Stimulated activated CD4-positive, alpha-beta T cell treated with anti-CD3 and anti-CD28 coated beads, Interleukin-4, amount 100 ng/mL, for 1 hour (primary cell): ENCODE measurements at places on chromosomes 4 and X.
A peak's percentile ranks its signal among the peaks of the same experiment; 100 is the strongest.

GRCh38 chr4:41532882-41533281 lies 5.1 kb upstream of the LIMCH1 start:
- DNase-seq, result no peak

GRCh38 chrX:46500054-46500453 lies 45.2 kb downstream of the ZNF674 start:
- DNase-seq, result no peak

GRCh38 chrX:19866626-19867410 lies 20.6 kb downstream of the SH3KBP1 start:
- no peak for DNase-seq

- DNase-seq, result no peak
These were observed 5.3 kb downstream of the GPM6A start for GRCh38 chr4:175806727-175807126.

DNA sequence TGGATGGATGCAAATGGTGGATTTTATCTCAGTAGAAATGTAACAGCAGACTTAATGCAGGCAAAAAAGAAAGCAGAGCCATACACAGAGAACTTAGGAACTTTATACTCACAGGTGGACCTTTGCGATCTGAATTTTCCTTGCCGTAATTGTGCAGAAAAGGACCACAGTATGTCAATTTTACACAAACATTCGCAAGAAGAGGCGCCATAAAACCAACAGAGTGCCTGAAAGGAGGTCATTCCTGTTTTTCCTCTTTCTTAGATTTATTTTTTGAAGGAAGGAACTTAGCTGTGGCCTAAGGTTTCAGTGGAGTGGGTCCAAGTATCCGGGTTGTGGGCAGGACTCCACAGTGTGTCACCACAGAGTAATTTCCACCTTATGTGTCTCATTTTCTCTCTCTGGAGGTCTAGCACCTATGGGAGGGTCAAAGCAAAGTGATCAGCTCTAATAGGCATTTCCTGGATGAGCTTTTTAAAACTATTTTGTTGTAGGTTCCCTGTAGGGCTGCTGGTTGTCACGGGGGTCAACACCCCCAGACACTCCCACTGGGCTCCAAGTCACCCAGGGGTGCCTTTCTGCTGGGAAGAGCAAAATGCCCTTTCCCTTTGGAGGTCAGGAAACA lies 24.7 kb upstream of the PBDC1 start:
- DNase-seq, result no peak

- no peak for DNase-seq
These were observed 19.1 kb downstream of the STARD8 start for GRCh38 chrX:68666580-68666979.

GRCh38 chr4:105274504-105274903 lies 127.8 kb downstream of the TET2 start:
- DNase-seq, result no peak

DNA sequence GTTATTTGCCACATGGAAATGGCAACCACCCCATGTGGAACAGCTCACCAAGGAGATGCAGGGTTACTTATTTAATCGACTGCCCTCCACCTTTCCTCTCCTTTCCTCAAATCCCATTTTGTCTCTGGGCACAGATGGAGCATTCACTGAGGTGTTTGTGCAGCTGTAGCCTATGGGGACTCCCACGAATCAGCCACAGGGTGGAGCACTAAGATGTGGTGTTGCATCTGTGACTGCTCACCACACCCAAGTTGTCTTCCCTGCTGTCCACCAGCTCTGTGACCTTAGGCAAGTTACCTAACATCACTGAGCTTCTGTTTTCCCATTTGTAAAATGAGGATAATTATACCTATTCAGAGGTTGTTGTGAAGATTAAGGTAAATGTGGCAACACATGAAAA lies 252.4 kb upstream of the CPEB2 start:
- peak; percentile 1 for DNase-seq
